ENCODE measurements at places on chromosomes 7 and 10. TPM values are rescaled to one million over a fixed set of nuclear protein-coding genes. Genes with fewer than 3 reads are reported as not detected.

Gene CACNB2
- not detected for total RNA-seq

Gene PCGF6
- total RNA-seq: 10.7 TPM

DNA sequence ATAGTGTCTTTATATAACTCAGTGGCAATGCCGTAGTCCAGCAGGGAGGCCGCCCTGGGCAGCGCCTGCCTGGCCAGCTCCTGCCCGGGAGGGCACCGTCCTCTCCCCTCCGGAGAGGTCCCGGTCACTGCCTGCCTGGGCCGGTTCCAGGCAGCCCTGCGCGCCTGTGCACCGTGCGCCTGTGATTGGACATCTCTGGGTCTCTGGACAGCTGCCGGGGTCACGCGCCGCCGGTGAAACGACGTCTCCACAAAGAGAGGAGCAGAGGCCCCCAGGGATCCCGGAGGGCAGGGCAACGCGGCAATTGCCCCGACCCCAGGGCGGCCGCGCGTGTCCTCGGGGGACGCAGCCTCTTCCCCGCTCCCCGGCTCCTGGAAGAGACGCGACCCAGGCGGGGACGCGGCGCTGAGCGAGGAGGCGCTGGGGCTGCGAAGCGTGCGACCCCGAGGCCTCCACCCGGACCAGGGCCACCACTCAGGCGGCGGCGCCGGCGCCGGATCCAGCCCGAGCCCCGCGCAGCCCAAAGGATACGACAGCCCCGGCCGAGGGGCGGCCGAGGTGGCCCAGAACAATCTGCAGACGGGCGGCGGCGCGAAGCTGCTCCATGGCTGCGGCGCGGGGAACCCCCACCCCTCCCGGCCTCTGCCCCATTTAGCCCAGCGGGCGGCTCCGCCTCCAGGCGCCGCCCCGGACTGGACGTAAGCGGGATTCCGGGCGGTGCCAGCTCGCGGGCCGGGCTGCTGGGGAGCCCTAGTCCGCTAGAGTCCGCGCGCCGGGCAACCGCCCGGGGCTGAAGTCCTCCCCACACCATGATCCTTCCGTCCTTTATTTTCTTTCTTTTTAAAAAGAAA, at the start of gene PHYH:
Gene PHYH, minus strand, starts transcription at position 628 of the 851 bp plus-strand sequence. Its CDS starts 22 bp downstream, at position 606.
- peak; percentile 58 for DNase-seq

Gene CCDC172
- total RNA-seq: not detected

DNA sequence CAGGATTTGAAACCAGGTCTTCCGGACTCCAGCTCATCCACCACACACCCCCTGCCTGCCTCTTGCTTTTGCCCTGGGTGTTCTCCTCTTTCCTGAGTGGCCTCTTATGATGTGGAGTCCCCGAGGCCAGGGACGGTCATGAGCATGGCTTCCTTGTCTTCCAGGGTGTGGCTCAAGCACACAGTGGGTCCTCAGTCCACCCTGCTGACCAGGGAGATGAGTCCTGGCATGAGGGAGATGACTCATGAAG, 32.8 kb downstream of the DNAJB12 start:
- DNase-seq: no peak

Gene PDZD7
- total RNA-seq: 4.7 TPM

DNA sequence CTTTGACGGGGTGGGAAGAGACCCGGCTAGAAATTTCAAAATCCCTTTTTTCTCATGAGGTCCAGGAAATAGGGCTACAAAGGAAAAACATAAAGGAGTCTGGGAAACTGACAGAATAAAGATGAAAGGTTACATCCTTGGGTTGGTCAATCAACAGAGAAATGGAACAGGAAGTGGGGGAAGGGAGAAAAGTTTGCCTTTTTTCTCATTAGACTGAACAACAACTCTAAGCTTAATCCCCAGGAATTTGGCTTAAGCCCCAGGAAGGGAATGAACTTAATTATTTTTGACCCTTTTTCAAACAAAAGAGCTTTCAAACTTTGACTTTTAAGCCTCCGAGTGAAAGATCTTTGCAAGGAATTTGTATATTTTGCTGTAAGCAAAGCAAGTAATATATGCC, 32.7 kb downstream of the LGI1 start:
- no peak for DNase-seq

- no peak for DNase-seq
Observed at GRCh38 chr7:22333680-22334141, 23.2 kb downstream of the RAPGEF5 start.

Data from renal cortical epithelial cell (primary cell).